ENCODE measurements at places on chromosomes 12 and 14.

GRCh38 chr12:52119398-52120254 lies 40.1 kb downstream of the SMIM41 start:
- no peak for DNase-seq

GRCh38 chr14:31937730-31938346 lies 139.3 kb upstream of the ARHGAP5 start:
- no peak for DNase-seq

- no peak for DNase-seq
These were observed 29.7 kb upstream of the NR2C1 start for GRCh38 chr12:95102916-95103671.

- DNase-seq: no peak
These were observed 912 bp downstream of the PSME1 start for GRCh38 chr14:24136684-24137528.

GRCh38 chr14:87935886-87936285 lies 57.1 kb downstream of the GALC start:
- DNase-seq: no peak
